ENCODE measurements at places on chromosomes 4 and X.

- DNase-seq = peak; percentile 43
Observed at GRCh38 chr4:24763631-24764297, 31.6 kb upstream of the SOD3 start.

DNA sequence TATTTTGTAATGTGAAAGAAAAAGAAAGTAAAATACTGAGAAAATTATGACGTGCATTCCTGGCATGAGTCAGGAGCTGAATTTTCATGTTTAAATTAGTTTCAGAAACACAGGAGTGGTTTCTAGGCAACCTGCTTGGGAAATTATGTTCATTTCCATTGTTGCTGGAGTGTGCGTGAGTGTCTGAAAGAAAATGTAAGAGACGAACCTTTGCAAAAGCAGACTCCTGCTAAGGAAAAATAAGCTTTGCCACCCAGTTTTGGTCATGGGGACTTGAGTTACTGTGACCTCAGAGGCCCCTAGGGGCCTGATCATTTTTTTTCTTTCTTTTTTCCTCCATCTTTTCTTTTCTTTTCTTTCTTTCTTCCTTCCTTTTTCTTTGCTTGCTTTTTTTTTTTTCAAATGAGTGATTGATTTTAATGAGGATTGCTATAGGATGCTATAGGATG, 18.8 kb upstream of the CHRNA9 start:
- DNase-seq = peak; percentile 88

- no peak for DNase-seq
Observed at GRCh38 chrX:10667143-10667542, 46.8 kb upstream of the MID1 start.

DNA sequence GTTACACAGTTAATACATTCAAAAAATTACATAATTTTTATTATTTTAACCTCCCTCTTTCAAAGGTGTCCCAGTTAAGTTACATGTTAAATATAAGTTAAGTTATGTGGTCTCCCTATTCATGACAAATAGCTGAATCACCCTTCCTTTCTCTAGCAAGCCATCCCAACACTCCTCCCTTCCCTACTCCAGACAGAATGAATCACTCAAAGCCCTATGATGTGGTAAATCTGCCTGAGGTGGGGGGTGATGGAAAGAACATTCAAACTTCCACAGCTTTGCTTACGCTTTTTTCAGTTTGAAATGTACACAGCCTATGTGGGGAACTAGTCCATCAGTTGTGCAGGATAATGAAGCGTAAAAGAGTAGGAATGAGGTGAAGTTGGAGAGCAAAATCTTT, 90.2 kb downstream of the CXCL13 start:
- peak; percentile 73 for DNase-seq

GRCh38 chr4:184408021-184408683, 66.2 kb downstream of the IRF2 start:
- DNase-seq = peak; percentile 26

GRCh38 chrX:126985981-126986380, 166.5 kb downstream of the PRR32 start:
- no peak for DNase-seq

- DNase-seq = no peak
Observed at GRCh38 chr4:70356185-70356584, 4.4 kb upstream of the SMR3A start.

DNA sequence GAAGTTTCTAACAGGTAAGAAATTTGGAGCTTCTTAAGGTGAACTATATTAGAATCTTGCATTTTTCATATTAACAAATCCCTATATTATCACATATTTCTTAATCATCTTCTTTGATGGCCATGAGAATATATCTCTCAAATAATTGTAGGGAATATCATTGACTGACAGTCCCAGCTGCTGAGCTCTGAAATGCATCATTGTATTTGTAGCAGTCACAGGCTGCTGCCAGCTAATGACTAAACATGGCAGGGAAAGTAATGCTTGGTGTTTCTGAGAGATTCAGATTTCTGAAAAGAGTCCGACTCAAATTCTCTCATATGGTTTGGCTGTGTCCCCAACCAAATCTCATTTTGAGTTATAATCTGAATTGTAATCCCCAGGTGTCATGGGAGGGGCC, 171.9 kb downstream of the TRAM1L1 start:
- no peak for DNase-seq

DNA sequence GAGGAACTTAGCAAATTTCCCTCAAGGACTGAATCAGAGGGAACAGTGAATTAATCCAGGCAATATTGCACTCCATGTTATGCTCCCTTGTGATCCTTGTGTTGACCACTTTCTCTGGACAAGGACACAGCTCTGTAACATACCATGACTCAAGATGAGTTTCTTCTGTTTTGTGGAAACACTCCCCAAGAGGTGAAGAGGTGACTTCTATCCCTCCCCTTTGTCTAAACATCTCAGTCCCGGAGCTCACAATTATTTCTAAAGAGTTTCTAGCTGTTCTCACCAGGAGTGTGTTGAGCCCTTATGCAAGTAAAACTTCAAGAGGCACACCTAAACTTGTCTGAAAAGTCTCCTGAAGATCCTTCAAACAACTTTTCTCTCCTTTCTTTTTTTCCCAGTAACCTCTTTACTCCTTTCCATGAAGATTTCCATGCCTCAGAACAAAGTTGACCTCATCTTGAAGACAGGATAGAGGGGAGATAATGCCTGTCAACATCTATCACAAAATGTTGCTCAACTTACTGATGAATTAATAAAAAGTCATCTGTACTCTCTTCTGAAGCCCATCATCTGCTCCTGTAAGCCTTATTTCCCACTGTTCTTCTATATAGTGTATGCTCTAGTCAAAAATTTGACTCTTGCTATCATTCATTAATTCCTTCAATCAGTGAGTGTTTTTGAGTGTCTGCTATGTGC, 429.1 kb downstream of the SPRY1 start:
- DNase-seq = no peak

DNA sequence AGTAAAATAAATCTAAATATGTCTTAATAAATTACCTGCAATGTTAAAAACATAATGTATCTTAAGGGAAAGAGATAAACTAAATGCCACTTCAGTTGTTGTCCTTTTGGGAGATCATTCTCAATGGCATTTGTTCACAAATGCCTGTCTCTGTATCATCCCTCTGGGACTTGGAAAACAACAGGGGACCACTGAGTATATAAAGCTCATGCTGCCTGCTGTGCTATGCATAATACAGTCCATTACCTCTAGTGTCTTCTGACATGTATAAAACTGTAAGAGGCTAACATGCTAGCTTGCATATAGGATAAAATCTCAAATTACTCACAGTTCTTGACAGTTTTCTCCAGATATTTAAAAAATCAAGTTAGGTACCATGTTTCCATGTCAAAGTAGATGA, 503.9 kb downstream of the PDHA2 start:
- DNase-seq = no peak

DNA sequence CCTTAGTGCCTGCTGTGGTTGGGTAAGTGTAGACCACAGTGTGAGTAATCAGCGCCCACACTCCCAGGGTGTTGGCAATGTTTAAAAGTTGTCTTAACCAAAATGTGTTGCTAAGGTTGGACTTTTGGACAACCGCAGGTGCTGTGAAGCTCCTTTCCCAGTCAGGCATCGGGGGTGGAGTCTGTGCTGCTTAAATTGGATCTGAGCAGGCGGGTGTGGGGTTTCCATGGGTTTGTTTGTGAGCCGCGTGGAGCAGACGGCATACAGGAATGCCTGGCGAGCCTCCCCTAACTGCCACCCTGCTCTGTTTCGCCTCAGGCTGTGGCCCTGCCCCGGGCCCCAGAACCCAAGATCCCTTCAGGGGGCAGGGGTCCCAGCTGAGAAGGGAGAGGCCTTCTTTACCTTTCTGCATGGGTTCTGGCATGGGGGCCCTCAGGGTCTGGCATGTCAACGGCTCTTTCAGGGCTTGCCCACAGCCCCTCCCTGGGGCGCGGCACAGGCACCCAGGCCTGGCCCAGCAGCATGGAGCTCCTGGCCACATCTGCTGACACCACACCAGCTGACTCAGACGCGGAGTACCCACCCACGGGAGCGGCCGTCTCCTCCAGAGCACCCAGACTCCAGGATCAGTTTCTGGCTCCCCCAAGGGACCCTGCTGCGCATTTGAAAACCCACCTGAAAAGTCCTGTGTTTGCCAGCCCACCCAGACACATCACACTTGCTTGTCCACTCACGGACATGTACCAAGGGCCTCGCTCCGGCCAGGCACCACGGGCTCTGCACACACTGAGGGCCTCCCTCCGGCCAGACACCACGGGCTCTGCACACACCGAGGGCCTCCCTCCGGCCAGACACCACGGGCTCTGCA, 5.1 kb upstream of the SPON2 start:
- no peak for DNase-seq

DNA sequence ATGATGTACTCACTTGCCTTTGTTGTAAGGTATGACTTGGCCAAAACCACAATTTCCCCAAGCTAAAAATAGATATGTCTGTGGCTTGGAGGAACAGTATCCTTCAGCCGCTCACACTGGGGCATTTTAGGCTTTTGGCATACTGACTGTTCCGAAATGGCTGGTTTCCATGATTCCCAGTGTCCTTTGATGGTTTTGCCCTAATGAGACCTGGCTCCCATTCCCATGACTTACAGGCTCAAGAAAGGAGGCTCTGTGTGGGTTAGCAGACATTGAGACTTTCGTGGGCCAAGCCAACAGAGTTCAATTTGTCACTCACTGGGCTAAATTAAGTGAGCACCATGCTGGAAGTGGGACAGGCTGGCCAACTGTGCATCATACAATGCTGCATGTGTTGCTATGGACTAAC, 150.6 kb downstream of the CEP135 start:
- no peak for DNase-seq

GRCh38 chr4:40933272-40934053, 183.7 kb downstream of the NSUN7 start:
- no peak for DNase-seq

DNA sequence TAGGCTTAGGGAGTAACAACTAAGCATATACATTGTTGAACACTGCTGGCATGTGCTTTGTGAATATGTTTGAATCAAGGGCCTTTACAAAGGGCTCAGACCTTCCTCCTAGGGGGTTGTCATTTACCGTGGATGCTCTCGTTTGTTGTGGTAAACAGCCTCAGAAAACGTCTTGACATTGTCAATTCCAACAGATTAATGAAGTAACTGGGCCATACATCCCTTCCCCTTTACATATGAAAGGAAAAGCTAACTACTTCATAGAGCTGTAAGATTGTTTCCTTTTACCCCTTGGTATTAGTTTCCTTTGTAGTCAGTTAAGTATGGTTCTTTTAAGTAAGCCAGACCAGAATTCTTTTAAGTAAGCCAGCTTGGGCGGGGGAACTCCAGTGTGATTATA, 42.9 kb downstream of the FAT4 start:
- no peak for DNase-seq

DNA sequence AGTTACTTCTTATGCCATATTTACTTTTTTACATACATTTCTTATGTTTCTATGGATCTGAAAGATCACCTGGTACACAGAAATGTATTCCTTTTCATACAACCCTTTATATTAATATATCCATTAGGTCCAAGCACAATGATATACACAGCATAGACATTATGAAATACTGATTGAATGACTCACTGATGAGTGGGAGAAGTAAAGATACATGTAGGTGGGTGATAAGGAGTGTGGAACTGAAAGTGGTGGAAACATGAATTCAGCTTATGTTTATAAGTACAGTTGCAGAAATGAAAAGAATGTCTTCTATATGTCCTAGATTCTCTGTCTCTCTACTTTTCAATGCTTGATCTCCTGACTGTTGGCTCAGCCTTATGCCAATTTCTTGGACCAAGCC, 87.9 kb downstream of the YIPF7 start:
- DNase-seq = no peak

GRCh38 chr4:3836756-3837601, 70.8 kb downstream of the ADRA2C start:
- DNase-seq = no peak

GRCh38 chrX:1925053-1925481, 310.2 kb downstream of the ASMT start:
- DNase-seq = no peak

DNA sequence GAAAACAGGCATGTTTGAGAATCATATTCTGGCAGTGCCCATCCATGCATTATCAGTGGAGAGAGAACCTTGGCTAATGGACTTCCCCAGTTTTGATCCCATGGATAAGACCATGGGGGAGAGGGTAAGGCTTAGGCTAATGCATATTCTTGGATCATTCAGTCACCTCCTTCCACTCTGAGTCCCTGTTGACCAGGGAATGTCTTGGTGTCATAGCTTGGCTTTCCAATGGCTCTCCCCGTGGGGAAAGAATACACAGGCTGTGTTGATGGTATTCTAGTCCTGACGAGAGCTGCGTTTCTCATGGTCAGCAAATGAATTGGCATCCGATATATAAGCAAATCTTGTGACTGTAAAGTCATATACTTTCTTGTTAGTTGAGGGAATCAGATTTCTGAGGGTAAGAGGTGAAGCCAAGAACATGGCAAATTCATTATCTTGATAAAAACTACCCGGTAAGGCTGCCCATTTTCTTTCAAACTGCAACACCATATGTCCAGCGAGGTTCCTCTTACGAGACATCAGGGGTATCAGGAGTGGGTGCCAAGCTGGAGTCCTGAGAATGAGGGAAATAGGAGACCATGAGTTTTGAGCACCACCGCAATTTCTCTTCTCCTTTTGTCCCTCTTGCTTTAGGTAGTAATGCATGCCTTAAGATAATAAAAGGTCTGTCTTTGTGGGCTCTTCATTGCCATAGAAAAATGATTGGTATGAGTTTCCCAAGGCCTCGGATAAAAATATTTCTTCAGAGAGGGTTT, 18.0 kb downstream of the RHOH start:
- no peak for DNase-seq

DNA sequence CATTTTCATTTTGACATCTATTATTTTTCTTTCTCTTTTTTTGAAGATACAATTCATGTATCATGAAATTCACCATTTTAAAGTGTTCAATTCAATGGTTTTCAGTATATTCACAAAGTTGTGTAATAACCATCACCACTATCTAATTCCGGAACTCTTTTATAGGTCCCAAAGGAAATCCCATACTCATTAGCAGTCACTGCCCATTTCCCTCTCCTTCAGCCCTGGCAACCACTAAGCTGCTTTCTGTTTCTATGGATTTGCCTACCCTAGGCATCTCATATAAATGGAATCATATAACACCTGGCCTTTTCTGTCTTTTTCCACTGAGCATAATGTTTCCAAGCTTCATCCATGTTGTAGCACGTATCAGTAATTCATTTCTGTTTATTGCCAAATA, 3.2 kb upstream of the FGF2 start:
- DNase-seq = no peak

DNA sequence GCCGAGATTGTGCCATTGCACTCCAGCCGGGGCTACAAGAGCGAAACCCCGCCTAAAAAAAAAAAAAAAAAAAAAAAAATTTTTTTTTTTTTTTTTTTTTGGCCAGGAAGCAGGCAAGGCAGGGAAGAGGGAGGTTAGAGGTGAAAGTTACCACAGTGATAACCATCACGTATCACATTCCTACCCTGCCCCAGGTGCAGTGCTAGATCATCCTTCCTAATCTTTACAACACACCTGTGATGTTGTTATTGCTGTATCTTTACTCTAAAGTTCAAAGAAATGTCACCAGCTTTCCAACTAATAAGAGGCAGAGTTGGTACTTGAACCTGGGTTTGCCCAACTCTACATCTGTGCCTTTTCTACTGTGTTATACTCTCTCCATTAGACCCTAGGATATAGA, 7.2 kb upstream of the LIMCH1 start:
- no peak for DNase-seq
